Activated effector memory CD4-positive, alpha-beta T cell treated with anti-CD3 and anti-CD28 coated beads, Interleukin-2, amount 50 U/mL, for 16 hours (primary cell): ENCODE measurements at places on chromosomes 2 and 18.

DNA sequence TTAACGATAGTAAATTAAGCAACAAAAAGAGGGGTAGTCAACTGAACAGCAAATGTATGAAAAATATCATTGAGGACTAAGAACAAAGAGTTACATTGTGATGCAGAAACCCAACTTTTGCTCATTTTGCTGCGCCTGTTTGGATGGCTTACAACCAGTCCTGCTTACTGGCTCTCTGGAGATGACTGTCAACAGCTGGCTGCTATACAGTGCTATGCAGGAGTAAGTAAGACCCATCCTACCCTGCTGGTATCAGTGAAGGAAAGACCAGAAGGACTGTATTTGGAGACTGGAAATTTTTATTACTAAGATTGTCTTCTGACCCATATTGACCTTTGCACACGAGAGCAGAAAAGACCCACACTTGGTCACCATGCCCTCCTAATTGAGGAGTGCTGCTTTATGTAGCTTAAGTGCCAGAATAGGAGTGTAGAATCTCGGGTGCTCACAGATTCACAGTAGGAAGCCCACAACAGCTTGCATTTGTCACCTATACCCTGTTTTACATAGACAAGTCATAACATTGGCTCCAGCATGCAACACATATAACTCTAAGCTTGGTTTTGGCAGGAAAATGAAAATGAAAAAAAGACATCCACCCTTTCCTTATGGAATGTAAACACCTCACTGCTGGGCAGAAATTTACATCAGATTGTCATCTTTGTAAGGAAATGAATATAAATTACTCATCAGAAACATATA lies 1915.0 kb upstream of the CELF4 start:
- DNase-seq, result no peak

DNA sequence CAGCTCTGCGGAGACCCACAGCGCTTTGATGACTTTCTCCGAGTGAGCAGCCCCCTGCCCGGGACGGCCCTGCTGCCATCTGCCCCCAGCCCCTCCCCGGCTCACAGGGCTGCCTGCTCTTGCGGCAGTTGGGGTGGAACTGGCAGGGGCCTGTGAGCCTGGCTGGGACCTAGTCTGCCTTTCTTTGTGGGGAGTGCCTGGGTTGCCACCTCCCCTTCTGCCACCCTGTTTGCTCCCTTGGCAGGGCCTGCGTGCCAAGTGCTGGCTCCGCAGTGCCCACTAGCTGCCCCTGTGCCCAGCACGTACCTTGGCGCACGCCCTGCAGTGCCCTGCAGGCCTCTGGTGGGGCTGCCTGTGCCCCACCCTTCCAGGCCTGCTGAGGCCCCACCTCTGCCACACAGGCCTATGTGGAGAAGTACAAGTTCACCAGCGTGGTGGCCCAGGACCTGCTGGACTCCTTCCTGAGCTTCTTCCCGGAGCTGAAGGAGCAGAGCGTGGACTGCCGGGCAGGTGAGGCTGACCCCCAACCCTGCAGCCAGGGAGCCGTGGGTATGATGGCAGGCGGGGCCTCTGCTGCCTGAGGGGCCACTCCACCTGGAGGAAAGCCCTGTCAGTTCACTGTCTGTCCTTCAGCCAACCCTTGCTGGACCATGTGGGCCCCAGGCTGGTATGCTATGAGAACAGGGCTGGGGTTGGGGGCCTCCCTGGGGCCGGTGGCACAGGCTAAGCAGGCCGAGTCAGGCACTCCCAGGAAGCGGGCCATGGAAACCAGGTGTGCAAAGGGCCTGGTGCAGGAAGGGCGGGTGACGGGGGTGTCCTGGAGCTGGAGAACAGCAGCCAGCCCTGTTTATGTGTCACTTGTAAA lies 7.0 kb downstream of the RNPEPL1 start:
- no peak for DNase-seq

- DNase-seq, result no peak
These were observed 12.5 kb upstream of the TFPI start for GRCh38 chr2:187566712-187567111.

DNA sequence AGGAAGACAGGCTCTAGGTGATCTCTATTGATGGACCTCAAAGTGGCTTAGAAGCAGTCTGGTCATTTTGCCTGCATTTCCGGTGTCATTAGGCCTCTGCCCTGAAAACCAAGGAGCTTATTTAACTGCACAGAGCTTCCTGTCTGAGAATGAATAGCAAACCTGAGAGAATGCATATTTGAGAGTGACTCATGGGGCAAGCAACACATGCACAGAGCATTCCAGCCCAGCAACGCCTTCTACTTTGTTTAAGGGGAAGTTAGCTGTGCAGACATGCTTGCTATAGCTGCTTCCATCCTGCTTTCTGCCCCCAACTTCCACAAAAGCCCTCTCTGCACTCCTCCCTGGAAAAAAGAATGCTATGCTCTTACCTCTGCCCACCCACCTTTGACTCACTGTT lies 232.8 kb downstream of the GRB14 start:
- DNase-seq, result no peak

DNA sequence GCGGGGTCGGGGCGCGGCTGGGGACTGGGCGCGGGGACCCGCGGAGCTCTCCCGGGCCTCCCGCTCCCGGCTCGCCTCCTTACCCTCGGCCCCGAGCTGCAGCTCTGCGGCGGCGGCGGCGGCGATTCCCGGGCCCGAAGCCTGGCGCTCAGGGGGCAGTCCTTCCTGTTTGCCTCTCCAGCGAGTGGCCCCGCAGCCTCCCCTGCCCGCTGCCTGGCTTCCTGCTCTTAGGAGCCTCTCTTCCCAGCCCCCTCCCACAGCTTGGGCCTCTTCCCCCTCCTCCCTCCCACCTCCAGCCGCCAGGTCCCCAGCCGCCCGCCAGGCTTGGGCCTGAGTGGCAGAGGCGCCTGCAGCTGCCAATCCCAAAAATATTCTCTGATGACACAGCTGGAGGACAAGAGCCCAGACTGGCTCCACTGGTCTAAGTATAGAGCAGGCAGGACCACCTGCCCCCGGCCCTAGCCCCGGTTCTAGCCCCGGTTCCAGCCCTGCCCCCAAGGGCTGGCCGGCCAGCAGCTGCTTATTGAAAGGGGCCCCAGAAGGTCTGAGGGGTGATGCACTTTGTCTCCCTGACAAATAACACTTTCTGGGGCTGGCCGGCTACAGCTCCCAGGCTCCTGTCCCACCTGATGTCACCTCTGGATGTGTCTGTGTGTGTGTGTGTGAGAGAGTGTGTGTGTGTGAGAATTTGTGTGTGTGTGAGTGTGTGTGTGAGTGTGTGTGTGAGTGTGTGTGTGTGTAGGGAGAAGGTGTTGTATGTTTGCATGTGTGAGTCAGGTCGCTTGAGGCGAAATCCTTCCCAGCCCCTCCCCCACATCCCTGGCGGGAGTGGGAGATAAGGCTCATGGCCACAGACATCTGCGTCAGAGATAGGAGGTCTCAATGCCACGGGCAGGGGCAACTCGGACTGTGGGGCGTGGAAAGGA lies at the start of gene OBSL1:
OBSL1 (minus strand) TSS at position 229 of the 926 bp plus-strand sequence. CDS start 307 bp downstream, outside the sequence.
- DNase-seq, result no peak
